Retinal pigment epithelial cell (primary cell): ENCODE measurements at places on chromosomes 5 and 9.

DNA sequence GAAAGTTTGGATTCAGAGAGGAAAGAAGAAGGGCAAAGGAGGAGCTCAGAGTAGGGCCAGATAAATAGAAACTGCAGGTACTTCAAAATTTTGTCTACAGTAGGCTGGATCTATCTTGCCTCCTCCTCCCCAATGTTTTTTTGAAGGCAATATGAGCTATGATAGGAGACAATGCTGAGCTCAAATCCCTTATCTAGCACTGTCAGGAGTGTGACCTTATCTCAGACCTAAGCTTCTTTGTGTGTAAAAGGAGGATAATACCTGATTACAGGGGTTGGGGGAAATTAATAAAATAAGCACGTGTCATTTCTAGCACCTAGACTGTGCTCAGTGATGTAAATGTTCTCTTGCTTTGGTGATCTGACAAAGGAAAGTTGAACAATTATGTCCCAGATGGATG is 137.8 kb upstream of the CD180 start:
- no peak for DNase-seq

GRCh38 chr5:2223303-2223702 is 340.6 kb upstream of the IRX4 start:
- no peak for DNase-seq

DNA sequence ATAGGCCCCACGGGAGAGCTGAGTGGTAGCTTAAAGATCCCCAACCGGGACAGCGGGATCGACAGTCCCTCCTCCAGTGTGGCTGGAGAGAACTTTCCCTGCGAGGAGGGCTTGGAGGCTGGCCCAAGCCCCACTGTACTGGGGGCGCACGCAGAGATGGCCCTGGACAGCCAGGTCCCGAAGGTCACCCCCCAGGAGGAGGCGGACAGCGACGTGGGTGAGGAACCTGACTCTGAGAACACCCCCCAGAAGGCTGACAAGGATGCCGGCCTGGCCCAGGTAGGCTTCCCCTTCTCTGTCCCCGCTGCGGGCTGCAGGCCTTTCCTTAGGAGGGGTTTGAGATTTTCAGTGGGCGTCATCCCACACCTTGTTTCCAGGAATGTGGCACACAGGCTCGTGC is 29.1 kb downstream of the FGD3 start:
- DNase-seq: no peak

DNA sequence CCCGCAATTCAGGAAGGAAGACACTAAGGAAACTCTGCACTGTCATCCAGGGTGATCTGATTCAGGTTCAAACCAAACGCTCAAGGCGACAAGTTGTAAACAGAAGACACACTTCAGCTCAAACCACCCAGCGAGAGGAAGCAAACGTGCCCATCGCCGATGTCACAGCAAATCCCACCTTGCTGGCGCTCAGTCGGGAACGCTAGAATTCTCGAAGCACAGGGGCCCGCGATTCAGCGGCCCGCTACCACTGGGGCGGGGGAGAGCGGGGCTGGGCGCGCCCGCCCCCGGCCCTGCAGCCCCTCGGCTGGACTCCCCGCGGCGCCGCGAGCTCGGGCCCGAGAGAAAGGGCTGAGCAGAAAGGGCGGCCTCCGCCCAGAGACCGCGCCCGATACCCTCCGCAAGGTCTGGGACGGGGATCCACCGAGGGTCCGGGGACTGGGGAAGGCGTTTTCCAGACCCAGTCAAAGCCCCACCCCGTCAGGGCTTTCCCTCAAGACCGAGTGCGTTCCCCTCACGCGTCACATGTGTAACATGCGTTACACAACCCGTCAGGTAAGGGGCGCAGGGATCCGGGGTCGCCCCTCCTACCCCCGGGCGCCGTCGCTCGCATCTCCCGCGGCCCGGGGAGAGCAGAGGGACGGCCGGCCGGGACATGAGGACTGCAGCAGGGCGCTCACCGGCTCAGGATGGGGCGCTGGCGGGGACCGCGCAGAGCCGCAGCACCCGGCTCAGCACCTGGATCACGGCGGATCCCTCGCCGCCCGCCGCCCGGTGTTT is 469 bp downstream of the AGTPBP1 start:
- no peak for DNase-seq

DNA sequence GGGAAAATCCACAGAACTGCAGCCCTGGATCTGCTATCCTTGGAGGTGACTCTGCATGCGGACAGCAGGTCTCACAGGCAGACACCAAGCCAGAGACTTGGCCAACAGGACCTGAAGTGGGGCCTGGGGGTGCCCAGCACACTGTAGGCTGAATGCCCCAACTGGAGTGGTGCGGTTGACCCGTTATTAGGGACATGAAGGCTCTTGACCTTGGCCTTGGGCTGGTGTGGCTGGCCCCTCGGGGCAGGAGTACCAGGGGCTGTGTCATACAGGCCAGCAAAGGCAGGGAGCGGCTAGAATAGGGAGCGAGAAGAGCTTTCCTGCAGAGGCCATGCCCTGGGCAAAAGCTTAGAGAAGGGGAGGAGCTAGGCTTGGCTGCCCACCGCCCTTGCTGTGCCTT is 153.2 kb upstream of the MVB12B start:
- DNase-seq: no peak

DNA sequence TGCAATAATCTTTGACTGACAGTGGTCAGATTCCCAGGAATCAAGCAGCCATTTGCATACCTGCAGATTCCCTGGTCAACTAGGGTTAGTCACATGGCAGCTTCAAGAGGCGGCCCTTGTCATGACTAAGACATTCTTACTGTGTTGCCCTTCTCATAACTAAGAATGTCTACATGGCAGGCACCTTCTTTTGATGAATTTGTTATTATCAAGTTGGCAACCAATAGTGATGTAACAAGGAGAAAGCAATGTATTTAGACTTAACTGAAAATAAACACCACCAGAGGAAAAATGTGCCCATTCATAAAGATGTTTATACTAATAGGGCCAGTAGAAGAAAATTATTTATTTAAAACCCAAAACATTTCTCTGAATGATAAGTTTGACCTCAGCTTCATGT is 215.6 kb downstream of the TLE1 start:
- DNase-seq: no peak

- no peak for DNase-seq
Observed at GRCh38 chr9:32596936-32597335, 24.0 kb upstream of the NDUFB6 start.

DNA sequence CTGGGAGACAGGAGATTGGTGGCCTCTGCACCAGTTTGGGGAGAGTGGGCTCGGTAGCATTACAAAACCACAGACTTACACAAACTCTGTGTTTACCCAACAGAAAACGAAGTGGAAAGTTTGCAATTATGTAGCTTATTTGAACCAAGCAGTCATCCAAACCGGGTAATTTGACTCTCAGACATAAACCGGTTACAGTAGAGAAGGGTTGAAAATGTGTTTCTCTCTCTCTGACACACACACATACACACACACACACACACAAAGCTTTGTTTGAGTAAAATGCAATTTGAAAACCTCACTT is 97.1 kb upstream of the ZNF608 start:
- DNase-seq: no peak

- no peak for DNase-seq
Observed at GRCh38 chr9:136060671-136061371, 34.3 kb downstream of the NACC2 start.

DNA sequence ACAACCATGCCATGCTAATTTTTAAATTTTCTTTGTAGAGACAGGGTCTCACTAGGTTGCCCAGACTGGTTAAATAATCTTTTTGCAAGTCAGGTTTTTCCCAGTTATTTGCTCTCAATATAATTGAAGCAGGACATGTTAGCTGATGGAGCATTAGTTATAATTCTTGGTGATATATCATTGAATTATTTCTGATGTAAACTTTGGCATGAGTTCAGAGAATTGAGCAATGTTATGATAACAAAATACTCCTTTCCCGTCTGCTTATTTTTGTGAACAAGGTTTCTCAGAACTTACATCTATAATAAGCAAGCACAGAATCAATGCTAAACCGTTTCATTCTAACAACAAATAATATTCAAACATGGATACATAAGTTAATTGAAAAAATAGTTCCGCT is 37.8 kb downstream of the BHMT start:
- DNase-seq: no peak

GRCh38 chr5:3217771-3218495 is 377.7 kb upstream of the IRX1 start:
- no peak for DNase-seq

DNA sequence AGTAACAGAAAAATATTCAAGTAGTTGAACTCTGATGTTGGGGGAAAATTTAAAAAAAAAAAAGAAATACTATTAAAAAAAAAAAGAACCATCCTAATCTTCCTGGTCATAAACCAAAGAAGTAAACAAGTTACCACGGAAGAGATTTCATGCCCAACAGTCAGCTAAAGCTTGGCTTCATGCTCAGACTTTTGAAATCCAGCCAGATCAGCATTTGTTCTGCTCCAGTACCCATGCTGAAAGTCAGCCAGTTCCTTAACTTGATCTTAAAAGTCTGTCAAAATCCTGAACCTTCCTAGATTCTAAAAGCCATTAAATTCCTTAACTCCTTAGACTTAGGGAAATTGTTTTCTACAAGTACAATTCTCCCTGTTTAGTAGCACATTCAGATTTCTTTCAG is 908.7 kb upstream of the CDH9 start:
- peak; percentile 94 for DNase-seq

- no peak for DNase-seq
Observed at GRCh38 chr5:55364537-55365055, 56.8 kb downstream of the MTREX start.

DNA sequence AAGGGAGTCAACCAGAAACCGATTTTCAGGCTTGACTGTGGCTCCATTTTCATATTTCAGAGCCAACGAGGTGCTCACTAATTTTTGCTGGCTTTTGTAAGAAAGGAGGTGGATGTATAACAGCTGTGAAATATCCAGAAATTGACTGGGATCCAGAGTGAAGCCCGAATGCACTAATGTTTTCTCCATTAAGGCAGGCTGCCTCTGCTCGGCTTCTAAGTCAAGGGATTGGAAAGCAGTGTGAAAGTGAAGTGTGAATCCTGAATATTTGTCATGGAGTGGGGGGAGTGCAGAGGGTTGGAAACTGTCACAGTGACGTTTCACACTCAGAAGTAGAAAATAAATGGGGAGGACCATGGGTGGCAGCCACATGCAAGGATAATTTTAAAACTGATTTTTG is 237.4 kb downstream of the GOLPH3 start:
- no peak for DNase-seq

DNA sequence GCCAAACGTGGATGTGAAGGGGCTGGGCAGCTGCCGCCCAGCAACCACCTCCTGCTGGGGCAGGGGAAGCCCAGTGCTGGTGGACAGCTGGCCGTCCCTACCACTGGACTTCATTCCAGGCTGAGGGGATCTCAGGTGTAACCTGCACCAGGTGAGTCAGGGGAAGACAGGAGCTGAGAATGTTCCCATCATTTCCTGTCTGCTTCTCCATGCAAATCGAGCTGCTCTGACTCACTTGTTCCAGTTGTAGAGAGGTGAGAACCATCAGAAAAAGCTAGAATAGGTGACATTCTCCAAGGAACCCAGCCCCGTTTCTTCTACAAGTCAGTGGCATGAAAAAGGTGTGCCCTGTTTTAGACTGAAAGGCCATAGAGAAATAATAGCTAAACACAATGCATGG is 21.8 kb upstream of the BARX1 start:
- no peak for DNase-seq

GRCh38 chr5:150497274-150497988 is 10.5 kb upstream of the NDST1 start:
- DNase-seq: no peak

- no peak for DNase-seq
Observed at GRCh38 chr5:61081741-61082140, 80.5 kb downstream of the SMIM15 start.
